Activated naive CD4-positive, alpha-beta T cell treated with anti-CD3 and anti-CD28 coated beads, Interleukin-2, amount 50 U/mL, for 16 hours (primary cell): ENCODE measurements at places on chromosomes 7 and 10.

- no peak for DNase-seq
Observed at GRCh38 chr7:5397736-5398135, 25.9 kb downstream of the TNRC18 start.

DNA sequence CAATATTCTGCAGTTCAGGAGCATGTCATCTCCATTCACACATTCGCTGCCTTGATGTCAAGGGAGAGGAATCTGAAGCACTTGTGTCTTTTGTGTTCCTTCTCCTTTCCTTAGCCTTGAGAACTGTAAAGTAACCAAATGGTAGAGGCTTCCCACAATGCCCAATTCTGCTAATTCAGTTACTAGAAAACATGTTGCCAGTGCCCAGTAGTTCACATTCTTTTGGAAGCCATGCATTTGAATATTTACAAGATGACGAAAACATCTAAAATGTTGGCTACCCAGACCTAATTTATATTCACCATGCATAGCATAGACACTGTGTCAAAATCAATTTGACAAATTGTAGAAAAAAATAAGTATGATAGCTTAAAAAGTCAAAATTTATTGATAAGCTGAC lies 852.7 kb upstream of the PHF14 start:
- no peak for DNase-seq

GRCh38 chr10:30751678-30752331 lies 122.3 kb upstream of the LYZL2 start:
- DNase-seq, result peak; percentile 79

DNA sequence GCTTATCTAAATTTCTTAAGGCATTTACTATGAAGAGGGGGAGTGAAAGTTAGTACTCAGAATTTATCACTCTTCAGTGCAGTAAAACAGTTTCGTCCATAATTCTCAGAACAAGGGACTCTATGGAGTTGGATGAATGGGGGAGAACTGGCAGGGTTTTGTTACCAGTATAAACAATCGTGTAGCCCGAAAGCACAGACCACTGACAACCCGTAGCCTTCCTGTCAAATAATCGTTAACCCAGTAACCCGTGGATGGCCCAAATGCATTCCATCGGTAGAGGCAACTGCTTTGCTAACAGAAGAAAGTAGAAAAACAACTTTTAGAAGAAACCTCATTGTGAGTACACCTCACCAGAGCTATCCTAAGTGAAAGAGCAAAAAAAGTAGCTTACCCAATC lies 583.9 kb downstream of the NXPH1 start:
- DNase-seq, result no peak

DNA sequence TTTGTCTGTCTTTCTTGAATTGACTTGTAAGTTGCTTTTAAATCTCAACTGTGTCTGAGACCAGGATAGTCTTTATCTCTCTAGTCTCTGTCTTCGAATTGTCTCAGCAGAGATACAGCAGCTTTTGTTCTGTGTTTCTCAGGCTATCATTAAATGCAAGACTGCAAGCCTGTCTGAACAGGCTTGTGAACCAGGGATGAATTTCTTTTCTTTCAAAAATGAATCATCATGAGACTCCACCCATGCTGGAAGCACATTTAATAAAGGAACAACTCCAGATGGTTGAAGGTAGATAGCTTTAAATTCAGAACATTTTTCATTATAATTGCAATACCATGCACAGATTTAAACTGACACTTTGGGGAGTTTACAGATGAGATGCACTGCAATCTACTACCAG lies 155.9 kb downstream of the SEC23IP start:
- no peak for DNase-seq

GRCh38 chr10:4775808-4776207 lies 50.2 kb upstream of the AKR1E2 start:
- no peak for DNase-seq

DNA sequence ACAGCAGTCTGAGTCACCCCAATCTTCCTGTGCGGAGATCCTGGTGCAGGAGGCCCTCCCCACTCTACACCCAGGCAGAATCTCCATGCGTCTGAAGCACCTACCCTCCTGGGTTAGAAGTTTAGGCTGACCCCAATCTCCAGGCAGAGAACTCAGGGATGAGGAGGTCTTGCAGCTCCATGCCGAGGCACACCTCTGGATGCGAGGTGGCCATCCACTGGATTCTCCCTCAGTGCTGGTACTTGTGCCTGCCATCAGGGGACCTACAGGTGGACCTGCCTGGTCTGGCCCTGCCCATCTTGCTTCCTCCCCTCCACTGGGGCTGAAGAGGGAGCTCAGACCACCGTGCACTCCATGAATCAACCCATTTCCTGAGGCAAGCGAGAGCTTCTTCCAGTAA lies 28.8 kb upstream of the AMPH start:
- DNase-seq, result no peak

GRCh38 chr10:100184426-100184825 lies 1.4 kb downstream of the ERLIN1 start:
- DNase-seq, result no peak

DNA sequence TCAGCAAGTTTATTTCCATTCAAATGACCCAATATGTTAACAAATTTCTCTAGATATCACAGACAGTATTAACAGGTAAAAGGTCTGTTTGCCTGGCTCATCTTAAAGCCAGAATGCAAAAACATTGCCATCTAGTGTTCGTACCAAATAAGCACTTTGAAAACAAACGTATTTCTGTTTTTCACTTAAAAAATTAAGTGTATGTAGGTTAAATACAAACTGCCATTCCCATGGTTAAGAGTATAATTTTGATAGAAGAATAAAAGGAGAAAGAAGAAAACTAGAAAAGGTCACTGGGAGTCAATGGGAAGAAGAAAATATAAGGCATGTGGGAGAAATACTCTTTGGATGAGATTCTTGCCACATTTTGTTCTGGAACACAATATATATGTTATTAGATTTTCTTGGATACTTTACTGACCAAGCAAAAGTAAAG lies 51.0 kb downstream of the ORC5 start:
- no peak for DNase-seq

GRCh38 chr7:105426606-105427146 lies 38.0 kb upstream of the SRPK2 start:
- no peak for DNase-seq

DNA sequence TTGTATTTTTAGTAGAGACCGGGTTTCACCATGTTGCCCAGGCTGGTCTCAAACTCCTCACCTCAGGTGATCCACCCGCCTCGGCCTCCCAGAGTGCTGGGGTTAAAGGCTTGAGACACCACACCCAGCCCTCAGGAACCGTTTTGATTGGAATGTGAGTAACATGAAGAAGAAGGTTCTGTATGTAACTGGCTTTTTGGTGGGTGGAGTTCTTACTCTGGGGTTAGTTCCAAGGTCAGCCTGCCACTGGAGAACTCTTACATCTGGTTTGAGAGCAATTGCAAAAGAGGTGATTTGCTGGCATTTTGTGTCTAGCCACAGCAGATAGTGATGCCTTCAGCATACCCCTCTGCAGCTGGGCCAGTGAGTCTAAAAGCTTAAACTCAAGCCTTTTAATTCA lies 457.8 kb upstream of the VSTM2A start:
- no peak for DNase-seq

GRCh38 chr10:43707770-43708169 lies 59.1 kb upstream of the ZNF32 start:
- no peak for DNase-seq

GRCh38 chr7:39733881-39734632 lies 110.7 kb downstream of the RALA start:
- DNase-seq, result peak; percentile 16

GRCh38 chr7:88306590-88307048 lies at the start of gene STEAP4:
Gene STEAP4, minus strand, starts transcription at chr7:88306894. Its CDS starts 22,625 bp downstream, at chr7:88284269.
- DNase-seq, result no peak

DNA sequence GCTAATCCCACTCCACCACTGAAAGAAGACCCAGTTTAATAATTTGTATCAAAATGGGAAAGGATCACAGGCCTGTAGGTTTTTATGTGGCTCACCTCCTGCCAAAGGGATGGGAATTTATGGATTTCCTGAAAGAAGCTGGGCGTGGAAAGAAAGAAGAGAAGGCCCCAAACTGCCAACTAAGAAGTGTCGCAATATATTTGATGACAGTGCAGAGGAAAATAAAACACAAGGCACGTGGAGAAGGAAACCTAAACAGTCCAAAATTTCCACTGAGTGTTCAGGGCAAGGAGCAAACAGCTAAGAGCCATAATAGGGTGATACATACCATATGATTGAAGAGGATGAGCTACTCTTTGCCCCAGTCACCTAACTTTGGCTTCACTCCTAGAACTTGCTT lies 667.2 kb downstream of the GATA3 start:
- DNase-seq, result no peak

DNA sequence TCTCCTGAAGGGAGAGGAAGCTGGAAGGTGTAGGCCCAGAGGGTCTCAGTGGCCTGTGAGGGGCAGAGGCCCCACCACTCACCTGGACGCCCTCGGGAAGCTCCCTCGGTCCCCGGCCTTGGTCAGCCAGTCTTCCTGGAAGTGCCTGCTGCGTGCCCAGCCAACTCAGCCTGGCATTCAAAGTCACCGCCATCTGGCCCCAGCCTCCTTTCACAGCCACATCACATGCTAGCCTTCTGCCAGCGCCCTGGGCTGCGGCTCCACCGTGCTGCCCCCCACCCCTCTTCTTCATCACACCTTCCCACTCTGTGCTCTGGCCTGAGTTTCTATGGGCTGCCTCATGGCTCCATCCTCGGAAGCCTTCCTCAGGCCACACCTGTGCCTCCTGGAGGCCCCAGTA lies 98.0 kb downstream of the ZMIZ1 start:
- no peak for DNase-seq

DNA sequence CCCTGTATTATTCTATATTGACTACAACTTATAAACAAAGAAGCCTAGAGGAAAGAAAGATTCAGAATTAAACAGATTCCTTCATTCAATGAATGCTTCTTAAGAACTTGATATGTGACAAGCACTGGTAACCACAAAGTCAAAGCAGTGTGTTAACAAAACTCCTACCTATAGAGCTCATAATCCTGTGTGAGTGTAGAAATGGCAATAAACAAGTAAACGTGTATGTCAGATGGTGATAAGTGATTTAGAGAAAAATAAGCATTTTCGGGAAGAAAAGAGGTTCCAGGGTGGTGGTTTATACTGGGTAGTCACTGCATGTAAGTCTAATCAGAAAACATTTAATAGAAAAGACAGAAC lies 141.3 kb downstream of the JMJD1C start:
- no peak for DNase-seq

DNA sequence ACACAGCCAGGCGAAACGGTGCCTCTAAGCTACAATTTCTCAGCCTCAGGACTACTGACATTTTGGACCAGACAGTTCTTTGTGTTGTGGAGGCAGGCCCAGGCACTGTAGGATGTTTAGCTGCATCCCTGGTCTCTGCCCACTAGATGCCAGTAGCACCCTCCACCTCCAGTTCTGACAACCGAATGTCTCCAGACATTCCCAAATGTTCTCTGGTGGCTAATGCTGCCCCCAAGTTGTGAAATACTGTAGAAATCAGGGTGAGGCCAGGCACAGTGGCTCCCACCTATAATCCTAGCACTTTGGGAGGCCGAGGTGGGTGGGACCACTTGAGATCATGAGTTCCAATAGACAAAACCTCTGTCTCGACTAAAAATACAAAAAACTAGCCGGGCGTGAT lies 18.2 kb downstream of the HNRNPF start:
- no peak for DNase-seq
